ENCODE measurements at places on chromosomes 2 and 18.

GRCh38 chr2:21001225-21001946, 42.5 kb downstream of the APOB start:
- DNase-seq: no peak

- no peak for DNase-seq
Observed at GRCh38 chr18:55163550-55163949, 204.3 kb upstream of the CCDC68 start.

DNA sequence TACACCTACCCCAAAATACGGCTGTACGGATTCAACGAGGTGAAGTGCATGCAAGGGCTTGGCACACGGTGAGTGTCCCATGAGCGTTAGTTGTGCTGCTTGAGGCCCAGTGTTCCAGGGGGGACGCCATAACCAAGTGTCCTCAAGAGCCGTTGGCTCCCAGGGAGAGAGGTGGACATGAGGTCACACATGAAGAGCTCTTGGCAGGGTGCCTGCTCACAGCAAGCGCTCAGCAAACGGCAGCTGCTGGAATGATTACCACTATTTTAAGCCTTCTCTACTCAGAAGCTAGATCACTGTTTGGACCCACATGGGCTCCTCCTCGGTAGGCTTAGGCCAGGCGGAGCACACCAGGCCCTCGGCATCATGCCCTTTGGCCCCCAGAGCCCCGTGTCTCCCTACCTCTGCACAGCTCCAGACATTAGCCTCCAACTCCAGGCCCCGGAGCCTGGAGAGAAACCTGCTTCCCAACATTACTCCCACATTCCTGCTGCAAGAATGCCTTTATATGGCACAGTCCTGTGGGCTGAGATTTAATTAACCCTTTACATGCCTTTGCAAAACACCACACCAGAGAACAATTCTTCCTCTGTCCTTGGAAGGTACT, 68.4 kb upstream of the PPP1CB start:
- DNase-seq: no peak

DNA sequence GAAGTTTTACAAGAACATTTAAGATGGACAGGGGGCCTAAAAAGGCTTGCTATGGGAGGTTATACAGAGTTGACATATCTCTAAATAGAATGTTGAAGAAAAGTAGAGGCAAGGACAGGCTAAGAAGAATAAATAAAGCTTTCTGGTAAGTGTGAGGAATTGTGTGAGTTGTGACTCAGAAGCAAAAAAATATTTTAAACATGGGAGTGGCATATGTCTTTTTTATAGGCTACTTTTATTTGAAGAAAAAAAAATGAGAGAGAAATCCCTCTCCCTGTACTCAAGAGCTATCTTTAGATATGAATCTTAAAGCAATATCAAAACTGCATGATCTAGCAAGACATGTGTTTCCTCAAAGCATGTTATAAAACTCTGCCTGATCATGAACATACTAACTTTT, 41.1 kb downstream of the RAB3GAP1 start:
- DNase-seq: no peak

GRCh38 chr2:132975193-132976105, 305.4 kb upstream of the LYPD1 start:
- no peak for DNase-seq

DNA sequence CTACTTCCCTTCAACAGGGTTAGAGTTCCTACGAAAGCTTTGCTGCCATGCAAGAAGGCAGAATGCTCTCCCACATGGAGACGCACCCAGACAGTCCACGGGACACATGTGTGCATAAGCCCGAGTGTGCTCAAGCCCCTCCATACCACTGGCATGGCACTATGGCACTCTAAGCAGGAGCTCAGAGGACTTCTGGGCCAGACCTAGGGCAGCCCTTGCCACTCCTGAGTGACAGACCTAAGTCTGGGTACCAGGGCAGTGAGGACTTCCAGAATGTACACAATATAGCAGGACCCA, 11.4 kb upstream of the ARID5A start:
- no peak for DNase-seq

GRCh38 chr2:176297067-176297466, 27.8 kb downstream of the MTX2 start:
- DNase-seq: no peak

DNA sequence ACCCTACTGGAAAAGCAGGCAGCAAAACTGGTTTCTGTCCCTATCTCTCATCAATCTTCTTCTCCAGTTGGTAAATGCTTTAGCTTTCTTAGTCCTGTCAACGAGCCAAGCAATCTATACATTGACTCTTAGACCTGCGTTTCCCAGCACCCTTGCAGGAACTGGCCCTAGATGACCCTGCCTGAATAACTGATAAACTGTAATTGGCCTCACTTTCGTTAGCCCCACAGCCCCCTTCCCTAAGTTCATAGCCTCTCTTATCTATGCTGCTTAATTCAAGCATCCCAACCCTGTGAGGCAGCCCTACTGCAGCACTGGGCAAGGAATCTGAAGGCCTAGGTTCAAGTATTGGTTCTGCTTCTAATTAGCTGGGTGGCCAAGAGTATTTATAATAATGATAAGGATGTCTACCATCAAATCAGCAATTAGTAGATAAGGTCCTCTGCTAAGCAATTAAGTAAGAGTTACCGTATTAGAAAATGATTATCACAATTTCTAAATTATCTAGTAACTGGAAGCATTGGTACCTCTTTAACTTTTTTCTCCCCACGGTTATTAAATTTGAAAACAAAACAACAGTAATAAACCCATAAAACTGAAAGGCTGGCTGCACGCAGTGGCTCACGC, 86.4 kb upstream of the RMDN2 start:
- no peak for DNase-seq

- no peak for DNase-seq
Observed at GRCh38 chr18:2223849-2224248, 347.5 kb downstream of the METTL4 start.

DNA sequence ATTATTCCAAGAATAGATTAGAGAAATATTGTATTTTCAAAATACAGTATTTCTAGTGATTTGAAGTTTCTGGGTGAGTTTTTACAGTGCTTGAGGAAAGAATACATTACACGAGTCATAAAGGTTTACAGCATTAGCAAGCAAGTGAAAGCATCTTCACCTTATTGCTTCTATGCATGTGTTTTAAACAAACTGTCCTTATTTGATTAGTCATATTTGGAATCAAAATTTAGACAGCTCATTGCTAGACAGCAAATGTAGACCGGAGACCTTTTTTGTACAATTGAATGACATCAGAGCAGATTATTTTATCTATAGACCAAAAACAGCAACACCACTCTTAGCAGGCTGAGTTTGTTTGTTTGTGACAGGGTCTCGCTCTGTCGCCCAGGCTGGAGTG, 69.2 kb downstream of the FAM161A start:
- DNase-seq: no peak

GRCh38 chr2:233689501-233689900, 3.2 kb upstream of the UGT1A6 start:
- no peak for DNase-seq

- DNase-seq: no peak
Observed at GRCh38 chr2:21676676-21677075, 552.9 kb downstream of the TDRD15 start.

- no peak for DNase-seq
Observed at GRCh38 chr2:233838726-233839446, 15.4 kb downstream of the HJURP start.

DNA sequence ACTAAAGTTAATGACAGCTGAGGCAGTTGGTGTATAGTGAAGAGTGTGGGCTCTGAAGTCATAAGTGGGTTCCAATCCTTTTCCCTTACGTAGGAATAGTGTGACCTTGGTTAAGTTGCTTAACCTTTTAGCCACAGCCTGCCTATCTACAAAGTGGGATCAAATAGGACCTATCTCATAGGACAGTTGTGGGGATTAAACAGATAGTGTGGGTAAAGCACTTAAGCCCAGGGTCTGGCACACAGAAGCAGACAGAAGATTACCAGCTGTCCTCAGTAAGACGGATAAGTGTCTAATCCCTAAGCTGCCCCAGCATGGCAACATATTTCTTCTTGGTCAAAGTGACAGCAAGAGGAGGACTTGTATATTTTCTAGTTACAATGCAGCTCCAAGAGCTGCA, 28.2 kb downstream of the UBE2F start:
- no peak for DNase-seq

DNA sequence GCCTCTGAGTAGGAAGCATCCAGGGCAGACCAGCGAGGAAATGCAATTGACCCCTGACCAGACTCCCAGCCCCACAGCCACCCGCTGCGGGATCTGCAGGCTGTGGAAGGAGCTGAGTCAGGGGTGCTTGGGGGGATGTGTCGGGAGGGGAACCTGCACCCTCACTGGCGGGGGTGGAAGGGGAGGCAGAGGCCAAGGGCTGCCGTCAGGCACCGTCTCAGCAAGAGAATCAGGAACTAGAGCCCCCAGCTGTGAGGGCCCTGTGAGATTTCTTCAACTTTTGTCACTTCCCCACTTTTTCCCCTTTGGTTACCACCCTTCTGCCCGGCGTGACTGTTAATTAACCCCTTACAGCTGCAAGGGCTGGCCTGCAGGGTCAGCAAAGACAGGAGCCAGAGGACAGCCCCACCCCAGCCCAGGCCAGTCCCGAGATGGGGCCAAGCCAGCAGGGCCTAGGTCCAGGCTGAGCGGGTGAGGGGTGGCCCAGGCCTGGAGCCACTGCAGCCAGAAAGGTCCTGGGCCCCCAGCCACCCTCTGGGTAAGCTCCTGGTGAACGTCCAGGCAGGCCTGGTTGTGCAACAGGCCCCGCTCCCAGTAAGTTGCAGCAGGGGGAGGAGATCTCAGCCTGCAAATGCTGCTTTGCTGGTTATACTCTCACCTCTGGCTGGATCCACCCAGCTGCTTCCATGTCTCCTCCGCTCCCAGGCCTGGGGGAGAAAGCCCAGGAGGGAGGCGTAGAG, 147.0 kb upstream of the ID2 start:
- no peak for DNase-seq

- no peak for DNase-seq
Observed at GRCh38 chr2:28362991-28363521, 29.6 kb upstream of the FOSL2 start.

GRCh38 chr2:11477994-11478393, 12.0 kb upstream of the E2F6 start:
- no peak for DNase-seq

DNA sequence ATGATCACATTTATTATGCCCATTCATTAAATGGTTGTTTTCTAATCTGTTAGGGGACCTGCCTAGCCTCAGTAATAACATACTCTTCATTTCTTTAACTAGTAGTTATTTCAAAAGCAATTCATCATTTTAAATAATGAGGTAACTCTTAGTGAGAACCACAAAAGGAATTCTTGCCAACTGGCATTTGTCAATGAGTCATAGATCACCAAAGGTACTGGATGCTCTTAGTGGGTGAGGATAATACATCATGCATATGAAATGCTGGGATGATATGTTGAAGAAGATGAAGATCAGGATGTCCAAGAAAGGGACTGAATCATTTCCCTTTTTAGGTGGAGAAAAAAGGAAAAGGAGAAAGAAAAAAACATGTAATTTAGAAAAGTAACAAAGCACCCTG, 826.2 kb upstream of the DDX18 start:
- DNase-seq: no peak

GRCh38 chr2:162556996-162557395, 213.1 kb downstream of the GCA start:
- no peak for DNase-seq

- DNase-seq: no peak
Observed at GRCh38 chr2:26892922-26893524, 45.1 kb downstream of the DPYSL5 start.

GRCh38 chr2:22795287-22795866, 589.6 kb upstream of the KLHL29 start:
- no peak for DNase-seq

- no peak for DNase-seq
Observed at GRCh38 chr2:226798422-226799210, 1.0 kb downstream of the IRS1 start.

GRCh38 chr2:61439241-61440002, 31.5 kb downstream of the USP34 start:
- DNase-seq: no peak

DNA sequence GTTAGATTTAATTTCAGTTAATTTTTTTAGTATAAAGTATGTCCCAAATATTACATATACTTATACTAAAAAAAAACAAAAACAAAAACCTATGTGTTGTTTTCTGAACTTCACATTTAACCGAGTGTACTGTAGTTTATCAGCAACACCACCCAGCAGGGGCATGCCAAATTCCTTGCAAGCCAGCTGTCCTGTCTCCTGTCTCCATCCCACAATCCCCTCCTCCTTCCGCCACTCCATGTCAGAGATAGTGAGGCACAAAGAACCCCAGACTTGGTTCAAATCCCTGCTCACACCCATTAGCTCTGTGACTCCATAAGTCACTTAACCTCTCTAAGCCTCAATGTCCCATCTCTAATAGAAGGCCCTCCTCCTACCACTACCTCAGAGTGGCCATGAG, 9.4 kb downstream of the CHST10 start:
- DNase-seq: no peak

- no peak for DNase-seq
Observed at GRCh38 chr2:19525313-19525712, 166.9 kb upstream of the OSR1 start.

- no peak for DNase-seq
Observed at GRCh38 chr2:240149943-240150784, 9.7 kb upstream of the OTOS start.

GRCh38 chr2:108916796-108917421, 72.1 kb downstream of the EDAR start:
- no peak for DNase-seq

- no peak for DNase-seq
Observed at GRCh38 chr2:236852977-236853374, 232.7 kb upstream of the COPS8 start.

DNA sequence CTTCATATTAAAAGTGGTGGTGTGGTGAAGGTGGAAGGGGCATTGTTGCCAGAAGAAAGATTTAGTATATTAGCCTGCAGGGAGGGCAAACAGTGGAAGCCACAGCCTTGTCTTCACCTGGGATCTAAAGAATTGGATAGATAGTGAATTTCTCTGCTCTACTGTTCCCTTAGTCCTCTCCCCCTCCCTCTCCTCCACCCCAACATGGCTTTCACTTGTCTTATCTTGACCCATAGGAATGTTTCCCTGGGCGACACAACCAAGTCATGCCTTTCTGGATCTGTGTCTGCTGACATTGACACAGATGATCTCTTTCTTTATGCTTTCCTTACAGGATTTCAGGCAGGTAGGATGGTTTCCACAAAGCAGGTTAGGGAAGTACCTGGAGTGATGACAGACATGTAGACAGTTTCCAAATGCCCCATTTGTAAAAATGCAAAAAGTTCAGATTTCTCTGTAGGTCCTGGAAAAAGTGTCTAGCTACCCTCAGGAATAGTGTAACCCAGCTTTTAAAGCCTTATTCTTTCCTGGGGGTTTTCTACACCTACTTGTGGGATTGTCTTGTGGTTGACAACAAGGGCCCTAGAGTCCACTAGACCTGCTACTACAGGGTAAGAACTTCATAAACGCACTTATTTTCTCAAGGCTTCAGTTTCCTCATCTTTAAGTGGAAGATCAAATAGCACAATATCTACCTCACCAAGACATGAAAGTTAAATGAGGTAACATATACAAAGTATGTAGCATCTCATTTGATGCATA, 184.2 kb upstream of the SP5 start:
- DNase-seq: no peak
